ENCODE measurements at places on chromosomes 16 and 17.

GRCh38 chr17:31535581-31535981, 144.1 kb downstream of the RAB11FIP4 start:
- no peak for DNase-seq

DNA sequence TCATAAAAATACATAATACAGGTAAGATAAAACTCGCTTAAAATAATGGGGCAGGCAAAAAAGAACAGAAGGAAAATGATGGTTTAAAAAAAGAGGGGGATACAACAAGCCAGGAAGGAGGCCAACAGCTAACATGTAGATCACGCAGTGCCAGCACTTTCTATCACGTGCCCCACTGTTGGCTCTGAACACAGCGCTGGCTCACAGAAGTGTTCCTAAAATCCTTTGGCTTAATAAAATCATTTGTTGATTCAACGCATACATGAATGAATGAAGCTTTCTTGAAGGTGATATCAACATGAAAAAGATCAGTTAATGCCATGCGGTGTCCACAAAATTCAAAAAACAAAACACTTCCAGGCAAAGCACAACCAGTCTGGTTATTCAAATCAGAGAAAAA, 8.5 kb downstream of the ITGAE start:
- no peak for DNase-seq

DNA sequence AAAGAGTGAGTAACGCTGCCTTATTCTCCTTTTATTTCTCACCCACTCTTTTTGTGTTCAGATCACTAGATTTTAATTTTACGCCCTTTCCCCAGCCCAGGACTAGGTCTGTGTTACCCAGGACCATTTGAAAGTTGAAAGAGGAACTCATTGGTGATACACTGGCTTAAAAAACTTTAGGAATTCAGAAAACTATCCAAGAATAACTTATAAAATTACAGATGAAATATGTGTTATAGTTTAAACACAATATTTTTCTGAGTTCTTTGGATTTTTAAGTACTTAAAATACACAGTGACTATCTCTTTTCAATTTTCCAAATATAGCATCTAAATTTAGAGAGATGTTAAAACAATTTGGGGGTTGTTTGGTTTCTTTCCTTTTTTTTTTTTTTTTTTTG, 385.2 kb downstream of the CDH13 start:
- no peak for DNase-seq

DNA sequence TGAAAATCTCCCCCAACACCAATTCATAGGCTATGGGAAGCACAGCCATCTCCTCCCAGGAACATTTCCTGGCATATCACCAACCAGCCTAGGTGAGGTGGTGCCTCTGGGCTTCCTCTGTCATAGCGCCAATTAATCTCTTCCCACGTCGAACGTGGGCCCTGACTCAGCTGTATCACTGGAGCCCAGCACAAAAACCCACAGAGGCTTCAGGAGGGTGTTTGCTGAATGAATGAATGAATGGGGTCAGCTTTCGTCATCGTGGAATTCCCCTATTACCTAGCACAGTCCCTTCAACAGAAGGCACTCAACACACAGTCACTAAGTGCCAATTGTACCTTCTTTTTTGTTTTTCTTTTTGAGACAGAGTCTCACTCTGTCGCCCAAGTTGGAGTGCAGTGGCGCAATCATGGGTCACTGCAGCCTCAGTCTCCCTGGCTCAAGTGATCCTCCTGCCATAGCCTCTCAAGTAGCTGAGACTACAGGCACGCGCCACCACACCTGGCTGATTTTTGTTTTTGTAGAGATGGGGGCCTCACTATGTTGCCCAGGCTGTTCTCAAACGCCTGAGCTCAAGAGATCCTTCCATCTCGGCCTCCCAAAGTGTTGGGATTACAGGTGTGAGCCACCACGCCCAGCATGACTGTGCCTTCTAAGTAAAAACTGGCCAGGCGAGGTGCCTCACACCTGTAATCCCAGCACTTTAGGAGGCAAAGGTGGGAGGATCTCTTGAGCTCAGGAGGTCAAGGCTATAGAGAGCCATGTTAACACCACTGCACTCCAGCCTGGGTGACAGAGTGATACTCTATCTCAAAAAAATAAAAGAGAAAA, 4.1 kb downstream of the ZNF688 start:
- no peak for DNase-seq

DNA sequence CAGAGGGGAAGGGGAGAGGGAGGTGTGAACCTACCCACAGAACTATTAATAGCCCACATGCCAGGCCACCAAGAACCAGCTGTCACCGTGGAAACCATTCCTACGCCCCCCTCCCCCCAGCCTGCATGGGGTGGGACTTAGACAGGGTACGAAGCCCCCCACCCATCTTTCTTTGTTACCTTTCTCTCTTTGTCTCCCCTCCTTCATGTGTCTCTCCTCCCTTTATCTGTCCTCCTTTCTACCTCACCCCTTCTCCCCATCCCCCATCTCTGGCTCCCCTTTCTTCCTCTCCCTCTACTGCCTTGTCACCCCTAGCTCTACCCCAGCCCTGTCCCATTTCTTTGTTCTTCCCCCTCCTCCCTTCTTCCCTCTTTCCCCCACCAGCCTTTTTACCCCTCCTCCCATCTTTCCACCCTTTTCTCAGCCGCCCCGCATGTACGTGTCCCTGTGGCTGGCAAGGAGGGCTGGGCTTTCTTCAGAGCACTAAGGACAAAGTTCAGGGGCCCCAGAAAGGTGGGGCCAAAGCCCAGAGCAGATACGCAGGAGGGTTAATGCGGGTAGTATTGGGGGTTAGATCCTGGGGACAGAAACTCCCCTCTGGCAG, 8.0 kb downstream of the THRA start:
- DNase-seq, result no peak

- no peak for DNase-seq
Observed at GRCh38 chr17:35786941-35787432, 8.5 kb downstream of the MMP28 start.

DNA sequence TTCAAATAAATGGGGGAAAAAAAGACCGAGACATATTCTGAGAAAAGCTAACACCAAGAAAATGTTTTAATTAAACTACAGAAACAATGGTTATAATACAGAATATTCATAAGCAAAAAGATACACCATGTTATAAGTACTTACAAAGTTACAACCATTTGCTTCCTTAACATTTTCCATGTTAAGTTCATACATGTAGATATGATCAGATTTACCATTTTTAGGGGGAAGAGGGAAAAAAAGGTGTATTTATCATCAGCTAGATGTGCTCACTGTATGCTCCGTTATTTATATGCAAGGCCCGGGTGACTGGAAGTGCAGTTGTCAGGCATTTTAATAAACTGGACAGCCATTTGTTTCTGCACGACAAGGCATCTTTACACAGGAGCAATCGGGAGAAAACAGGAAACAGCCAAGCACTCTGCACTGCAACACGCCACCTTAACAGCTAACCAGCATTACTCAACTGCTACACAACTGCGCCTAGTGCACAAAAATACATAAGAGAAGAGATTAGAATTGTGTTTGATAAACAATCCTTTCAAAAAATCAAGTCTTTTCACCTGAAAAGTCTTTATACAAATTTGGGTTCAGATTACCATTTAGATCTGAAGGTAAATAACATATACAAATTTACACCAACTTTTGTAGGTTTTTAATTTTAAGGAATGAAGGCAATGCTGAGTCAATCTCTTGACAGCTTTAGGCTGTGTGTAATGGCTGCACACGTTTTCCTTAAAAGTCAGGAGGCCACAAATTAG, 2.9 kb downstream of the SRSF2 start:
- DNase-seq, result no peak

DNA sequence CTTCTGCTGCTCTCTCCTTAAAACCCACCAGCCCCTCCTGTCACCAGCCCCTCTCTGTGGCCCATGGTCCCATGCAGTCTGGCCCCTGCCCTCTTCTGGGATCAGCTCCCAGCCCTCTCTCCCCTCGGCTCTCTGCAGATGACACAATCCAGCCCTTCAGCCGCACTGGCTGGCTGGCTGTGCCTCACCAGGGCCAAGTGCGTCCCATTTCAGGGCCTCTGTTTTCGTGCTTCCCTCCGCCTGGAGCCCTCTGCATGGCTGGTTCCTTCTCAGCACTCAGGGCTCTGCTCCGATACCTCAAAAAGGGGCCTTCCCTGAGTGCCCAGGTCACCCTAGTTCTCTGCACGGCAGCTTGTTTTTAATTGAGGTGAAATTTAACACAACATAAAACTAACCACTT, 124.3 kb downstream of the SOCS1 start:
- no peak for DNase-seq

GRCh38 chr16:84665843-84666242, 17.5 kb downstream of the KLHL36 start:
- no peak for DNase-seq

DNA sequence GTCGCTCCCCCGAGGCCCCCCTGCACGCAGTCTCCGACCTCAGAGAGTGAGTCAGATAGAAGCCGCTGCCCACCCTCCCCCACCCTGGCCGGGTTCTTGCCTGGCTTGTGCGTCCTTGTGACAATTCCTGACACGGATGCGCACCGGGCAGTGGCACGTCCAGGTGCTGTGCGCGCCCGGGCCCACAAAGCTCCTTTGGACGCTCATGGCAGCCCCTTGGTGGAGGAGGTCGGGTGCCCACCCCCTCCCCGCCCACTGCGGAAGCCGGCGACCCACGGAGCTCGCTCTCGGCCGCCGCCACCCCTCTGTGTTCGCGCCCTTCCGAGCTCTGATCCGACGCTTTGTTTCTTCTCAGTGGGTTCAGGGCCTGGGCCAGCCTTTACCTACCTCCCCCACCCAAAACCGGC, 662 bp upstream of the TUBB3 start:
- DNase-seq, result peak; percentile 78

DNA sequence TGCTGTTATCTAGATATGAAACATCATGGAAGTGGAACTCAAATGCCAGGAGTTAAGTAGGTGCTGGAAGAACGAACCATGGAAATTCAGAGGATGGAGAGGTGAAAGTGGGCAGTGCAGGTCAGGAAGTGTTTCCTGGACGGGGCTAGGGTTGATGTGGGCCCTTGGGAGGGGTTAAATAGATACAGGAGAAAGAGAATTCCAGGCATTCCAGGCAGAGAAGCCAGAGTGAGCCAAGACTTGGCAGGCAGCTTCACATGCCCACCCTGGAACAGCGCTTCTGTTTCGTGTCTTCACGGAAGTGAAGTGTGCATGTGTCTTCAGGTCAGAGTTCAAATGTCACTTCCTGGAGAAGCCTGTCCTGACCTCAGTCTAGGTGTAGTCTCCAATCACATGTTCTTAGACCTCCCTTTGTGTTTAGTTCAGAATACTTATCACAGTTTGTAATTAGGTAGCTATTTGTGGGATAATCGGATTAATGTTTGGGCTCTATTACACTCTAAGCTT, 41.3 kb downstream of the GP2 start:
- DNase-seq, result no peak

- no peak for DNase-seq
Observed at GRCh38 chr17:27567563-27567859, 63.5 kb upstream of the LGALS9 start.

DNA sequence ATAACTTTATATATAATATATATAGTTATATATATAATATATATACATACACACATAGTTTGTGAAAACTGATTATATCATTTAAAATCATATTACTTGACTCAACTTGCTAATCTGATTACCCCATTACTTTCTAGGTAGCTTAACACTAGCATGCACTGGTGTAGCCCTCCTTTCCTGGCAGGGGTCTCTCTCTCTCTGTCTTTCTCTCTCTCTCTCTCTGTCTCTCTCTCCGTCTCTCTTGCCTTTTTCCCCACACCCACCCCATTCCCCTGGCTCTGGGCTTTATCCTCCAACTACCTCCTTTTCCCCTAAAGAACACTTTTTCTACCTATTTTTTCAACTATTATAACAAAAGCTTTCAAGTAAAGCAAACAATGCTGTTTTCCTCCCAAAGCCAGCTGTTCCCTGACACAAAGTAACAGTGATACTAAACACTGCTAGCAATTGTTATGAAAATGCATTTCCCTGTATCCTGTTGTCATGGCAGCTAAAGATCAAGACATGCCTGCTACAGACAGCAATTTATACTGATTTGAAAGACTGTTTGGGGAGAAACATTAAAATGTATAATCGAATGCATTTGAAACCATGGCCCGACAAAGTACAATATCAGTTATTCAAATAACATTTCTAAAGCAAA, 89.4 kb downstream of the CHD9NB start:
- DNase-seq, result no peak

DNA sequence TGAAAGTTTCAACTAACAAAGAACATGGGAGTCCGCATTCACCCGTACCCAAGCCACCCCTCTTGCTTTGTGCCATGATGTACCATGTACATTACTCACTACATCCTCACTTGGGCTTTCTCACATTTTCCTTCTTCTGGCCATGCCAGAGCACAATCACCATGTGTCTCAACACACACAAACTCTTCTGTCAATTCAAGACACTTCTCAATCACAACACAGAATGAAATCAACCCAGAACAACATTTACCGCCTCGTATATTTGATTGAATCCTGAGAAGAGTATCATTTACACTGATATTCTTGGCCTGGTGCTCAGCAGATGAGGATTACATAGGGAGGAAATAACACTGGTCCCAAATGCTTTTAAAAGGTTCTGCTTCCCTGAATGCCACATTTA, 4.5 kb downstream of the ADAMTS18 start:
- no peak for DNase-seq

DNA sequence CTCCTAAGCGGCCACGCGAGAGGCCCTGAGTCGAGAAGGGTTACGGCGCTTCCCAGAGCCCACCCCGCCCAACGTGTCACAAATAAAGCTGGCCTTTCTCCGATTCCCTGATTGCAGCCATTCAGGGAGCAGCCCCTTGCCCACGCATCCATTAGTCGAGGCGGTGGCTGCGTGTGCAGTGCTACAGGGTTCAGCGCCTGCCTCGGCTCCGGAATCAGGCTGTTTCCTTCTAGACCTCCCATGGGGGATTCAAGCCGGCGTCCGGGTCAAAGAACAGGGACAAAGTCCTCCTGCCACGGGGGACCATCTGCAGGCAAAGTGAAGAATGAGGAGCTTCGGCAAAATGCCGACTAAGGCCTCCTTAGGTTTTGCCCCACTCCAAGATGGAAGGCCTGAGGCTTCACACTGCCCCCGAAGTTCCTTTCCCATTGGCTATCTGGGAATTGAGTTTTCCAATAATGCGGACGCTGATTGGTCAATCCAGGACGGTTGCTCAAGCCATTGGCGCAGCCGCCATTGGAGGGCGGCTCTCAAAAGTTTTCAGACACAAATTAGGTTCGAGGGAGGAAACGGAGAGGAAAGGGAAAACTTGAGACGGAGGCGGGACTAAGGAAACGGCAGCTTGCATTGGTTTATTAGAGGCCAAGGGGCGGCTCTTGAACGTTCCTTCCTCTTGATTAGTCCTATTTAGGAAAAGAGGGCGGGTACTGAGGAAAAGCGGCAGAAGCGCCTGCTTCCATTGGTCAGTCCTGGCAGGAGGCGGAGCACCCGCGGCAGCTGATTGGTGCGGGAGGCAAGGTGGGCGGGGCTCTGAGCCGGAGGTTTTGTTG, 430 bp upstream of the KATNB1 start:
- peak; percentile 100 for DNase-seq

DNA sequence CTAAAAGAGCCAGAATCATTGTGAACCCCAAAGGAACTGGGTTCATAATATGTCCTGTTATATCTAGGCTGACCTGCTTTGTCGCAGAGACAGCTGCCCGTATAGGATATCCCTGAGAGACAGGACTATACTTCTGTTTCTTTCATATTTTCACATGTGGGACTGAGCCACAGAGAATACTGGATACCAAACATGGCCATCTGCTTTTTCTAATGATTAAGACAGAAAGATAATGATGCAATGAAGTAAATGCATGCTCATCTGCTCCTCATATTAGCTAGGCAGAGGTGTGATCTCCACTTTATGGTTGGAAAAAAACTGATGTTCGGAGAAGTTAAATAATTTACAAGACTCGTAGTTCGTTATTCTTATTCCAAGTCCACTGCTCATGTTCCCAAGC, 160.4 kb downstream of the AATF start:
- DNase-seq, result no peak

- DNase-seq, result no peak
Observed at GRCh38 chr17:79022507-79022991, 1.4 kb upstream of the C1QTNF1 start.

Data from ecto neural progenitor cell (in vitro differentiated cells).